Activated T-helper 1 cell treated with anti-CD3 and anti-CD28 coated beads, Interleukin-2, amount 50 U/mL, for 16 hours (primary cell): ENCODE measurements at places on chromosomes 16 and 17.

DNA sequence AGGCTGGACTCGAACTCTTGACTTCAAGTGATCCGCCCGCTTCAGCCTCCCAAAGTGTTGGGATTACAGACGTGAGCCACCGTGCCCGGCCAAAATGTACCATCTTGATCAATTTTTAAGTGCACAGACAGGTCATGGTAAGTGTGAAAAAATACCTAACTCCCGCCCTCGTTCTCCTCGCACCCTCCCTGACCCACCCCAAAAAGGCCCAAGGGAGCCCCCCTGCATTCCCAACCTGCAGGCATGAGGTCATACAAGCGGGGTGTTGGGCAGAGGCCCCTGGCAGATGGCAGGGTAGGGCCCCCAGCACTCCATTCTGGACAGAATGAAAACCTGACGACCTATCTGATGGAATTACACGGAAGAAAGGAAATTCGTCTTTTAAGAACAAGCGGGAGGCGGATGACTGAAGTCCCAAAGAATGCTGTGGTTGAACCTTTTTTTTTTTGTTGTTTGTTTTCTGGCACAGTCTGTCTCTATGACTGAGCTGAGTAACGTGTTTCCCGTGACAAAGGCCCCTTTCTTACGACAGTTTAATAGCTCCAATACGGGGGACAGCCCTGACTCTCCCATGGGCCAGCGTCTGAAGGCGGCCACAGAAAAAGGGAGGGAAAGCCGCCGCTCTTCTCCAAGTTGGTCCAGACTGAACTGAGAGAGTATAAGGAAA is 376.4 kb downstream of the SLC39A11 start:
- DNase-seq: no peak

DNA sequence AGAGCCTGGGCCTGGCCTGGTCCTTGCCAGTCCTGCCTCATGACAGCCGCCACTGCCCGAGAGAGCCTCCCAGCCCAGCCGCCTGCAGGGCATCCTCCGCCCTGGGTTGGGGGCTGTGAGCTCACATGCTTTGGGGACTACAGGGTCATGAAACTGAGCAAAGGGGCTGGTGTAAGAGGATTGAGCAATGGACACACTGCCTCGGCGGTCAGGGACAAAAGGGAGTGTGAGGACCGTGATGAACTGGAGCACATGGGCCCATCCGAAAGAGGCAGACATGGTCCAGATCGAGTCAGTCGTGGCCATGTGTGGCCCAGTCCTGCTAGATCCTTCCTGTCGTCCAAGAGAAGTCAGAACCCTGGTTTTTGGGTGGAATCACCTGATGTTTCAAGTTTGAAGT is 52.3 kb downstream of the GSG1L start:
- DNase-seq: no peak

- DNase-seq: no peak
These were observed 8.4 kb upstream of the MEOX1 start for GRCh38 chr17:43669971-43670644.

DNA sequence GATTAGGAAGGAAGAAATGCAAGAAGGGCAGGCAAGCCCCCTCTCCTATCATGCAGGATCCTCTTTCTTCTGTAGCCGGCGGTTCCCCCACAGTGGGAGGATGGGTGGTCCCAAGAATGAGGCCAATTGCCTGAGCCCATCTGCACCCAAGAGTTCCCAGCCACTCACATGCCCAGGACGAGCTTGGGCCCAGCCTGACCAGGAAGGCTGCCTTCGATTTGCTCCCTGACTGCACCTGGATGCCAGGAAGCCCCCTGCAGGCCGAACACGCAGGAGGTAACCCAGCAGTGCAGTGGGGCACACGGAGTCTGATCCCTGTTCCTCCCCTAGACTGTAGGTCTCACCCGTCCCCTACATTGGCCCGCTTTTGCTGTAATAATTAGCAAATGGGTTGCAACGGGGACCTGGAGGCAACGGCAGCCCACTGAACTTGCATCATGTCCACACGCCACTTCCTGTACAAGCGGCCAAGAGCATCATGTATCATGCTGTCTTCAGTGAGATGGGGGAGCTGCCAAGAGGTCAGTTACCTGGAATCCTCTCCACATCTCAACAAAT is 67.5 kb downstream of the AMFR start:
- no peak for DNase-seq

- DNase-seq: no peak
These were observed 19.7 kb downstream of the GOSR2 start for GRCh38 chr17:46942441-46943217.

DNA sequence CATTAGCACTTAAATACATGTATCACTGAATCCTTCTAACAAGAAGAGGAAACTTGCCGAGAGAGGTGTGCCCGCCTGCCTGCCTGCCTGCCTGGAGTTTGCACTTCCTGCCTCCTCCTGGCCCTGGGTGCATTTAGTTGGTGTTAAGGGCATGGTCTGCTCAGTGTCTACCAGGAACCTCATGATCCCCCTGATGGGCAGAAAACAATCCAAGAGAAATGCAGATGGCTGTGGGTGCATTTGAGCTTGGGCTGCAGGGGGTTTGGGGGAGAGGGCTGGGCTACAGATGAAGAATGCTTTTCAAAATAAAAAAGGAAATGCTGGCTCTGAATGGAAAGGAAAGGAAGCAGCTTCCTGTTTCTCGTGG is 10.1 kb downstream of the KSR1 start:
- DNase-seq: no peak

GRCh38 chr16:86088816-86089215 is 189.9 kb downstream of the IRF8 start:
- no peak for DNase-seq

DNA sequence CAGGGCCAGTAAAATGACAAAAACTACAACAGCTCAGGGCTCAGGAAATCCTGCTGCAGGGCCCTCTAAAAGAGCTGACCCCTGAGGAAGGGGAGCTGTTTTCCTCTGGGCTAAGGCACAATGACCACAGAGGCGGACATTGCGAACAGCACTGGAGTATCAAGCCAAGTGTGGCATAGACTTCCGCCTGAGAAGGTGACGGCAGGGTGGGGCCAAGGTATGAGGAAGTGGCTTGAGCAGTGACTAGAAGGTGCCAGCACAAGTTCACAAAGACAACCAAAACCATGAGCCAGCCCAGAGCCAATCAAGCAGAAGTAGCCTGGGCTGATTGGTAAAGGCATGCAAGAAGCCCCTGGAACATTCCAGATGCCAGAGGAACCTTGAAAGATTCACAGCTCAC is 13.9 kb downstream of the ERN2 start:
- no peak for DNase-seq

DNA sequence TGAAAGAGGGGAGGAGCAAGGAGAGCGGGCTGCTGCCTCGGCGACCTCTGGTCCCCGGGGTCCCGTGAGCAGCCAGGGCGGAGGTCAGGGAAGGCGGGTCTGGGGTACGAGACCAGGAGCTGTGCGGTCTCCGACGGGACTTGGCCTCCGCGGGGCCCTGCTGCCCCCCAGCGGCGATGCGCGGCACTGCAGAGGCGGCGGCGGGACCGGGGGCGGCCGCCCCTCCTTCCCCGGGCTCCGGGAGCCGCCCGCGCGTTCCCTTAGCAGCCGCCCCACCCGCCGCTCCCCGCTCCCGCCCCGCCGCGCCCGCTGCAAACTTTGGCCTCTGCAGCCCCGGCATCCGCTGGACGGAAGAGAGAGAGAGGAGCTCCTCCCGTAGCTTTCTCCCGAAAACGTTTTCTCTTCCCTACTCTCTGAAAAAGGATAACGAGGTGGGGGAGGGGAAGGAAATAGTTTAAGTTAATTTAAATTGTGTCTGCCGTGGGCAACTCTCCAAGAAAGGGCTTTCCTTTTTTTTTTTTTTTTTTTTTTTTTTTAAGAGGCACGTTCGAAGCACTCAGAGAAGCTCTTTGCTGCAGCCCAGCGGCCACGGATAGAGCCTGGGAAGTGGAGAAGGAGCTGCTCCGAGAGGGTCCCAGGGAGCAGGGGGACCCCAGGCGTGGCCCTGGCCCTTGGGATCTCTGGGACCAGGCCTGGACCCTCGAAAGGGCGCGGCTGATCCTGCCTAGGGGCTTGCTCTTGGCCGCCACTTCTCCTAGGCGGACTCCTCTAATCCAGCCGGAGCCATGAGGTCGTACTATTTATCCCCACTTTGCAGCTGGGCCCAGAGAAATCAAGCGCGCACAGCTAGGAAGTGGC is 43.2 kb downstream of the C16orf82 start:
- DNase-seq: peak; percentile 61

DNA sequence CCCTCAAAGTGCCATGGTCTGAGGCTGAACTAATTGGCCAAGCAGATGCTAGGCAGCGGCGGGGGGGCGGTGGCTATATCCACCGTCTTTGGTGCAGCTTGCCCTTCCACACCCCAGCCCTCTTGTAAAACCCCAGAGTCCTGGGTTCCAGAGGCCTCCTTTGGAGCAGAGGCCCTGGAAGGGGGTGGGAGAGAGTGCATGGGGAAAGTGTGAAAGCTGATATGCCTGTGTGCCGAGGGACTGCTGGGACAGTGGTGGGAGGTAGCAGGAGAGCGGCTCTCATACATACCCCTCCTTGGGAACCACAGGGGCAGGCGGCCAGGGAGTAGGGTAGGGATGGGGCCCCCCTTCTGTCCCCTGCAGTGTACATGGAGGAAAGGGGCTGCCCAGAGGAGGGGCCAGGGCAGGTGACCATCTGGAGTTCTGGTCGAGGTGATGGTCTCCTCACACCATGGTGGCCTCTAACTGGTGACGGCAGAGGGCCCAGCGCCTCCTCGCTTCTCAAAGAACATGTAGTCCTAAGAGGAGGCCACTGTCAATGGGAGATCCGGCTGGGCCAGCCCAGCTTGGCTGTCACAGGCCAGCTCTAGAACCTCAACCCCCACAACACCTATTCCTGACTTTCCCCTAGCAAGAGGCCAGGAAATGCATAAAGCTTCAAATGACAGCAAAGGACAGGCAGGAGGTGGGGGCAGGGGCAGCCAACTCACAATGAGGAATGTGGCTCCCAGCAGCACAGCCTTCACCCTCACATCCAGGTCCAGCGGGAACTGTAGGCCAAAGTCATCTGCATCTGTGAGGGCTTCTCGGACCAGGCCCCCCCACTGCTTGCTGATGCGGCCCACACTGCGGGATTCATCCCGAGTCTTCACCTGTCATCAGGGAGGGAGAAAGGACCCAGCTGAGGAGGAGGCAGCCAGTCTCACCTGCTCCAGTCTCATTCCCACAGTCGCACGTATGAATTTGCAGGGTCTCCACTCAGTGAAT is 4.1 kb downstream of the PLSCR3 start:
- no peak for DNase-seq

DNA sequence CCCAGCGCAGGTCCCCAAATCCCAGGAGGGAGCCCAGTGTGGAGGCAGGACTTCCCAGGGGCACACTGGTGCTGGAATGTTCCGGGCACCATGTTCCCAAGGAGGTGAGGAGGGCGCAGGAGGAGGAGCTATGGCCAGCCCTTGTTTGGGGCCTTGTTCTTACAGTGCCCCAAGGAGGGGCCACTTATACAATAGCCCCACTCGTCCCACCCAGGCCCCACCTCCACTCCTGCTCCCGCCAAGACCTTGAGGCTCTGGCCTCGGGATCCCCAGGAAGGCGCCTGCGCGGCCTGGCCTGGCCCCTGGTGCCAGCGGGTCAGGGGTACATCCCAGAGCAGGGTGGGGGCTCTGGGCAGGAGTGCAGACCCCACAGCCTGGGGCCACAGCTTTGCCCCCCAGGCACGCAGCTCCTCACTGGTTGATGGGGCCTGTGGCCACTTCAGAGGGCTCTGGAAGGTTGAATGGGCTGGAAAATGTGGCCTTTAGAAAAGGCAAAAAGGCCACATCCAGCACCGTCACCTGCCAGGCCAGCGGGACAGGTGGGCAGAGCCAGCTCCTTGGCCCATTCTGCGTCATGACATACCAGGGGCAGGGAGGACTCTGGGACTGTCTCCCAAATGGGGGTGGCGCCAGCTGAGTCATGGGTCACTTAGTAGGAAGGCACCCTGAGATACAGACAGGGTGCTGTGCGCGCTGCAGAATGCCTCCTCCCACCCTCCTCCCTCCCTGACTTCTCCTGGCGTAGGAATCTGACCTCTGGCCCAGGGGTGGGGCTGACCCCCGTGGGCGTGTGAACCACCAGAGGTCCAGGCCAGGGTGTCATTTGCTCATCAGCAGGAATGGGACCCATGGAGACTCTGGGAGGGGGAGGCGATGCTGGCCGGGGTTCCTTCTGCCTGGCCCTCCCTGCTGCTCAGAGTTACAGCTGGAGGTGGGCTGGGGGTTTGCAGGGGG is 32.3 kb upstream of the PVALEF start:
- DNase-seq: no peak

DNA sequence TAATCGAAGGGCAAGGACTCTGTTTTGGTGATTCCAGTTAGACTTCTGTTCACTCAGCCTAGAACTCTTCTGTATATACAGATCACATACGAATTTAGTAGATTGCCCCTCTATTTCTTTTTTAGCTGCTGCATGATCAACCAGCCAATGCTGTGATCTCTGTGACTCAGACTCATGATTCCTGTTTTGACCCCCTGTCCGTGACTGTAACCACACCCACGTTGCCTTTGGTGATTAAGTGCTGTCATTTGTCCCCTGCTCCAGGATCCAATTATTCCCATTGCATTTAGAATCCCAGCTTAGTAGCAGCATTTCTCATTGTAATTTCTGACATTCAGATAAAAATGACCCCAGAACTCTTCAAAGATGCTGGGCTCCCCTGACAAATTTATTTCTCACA is 545.7 kb downstream of the NPIPA7 start:
- no peak for DNase-seq

DNA sequence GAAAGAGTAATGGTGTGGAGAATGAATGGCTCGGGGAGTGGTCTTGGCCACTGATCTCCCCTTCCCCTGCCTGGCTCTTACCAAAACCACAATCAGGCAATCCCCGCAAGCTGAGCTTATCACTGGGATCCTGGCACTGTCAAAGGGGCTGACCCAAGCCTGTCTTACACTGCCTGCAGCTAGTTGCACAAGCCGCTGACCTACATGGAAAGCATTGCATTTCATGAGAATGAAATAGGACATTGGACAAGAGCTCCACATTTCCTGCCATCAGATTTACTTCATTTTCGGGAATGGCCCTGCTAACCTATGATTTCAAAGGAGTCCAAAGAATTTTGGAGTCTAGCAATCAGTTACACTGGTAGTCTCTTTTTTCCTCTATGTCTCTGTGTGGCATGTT is 146.4 kb downstream of the PCTP start:
- DNase-seq: no peak

DNA sequence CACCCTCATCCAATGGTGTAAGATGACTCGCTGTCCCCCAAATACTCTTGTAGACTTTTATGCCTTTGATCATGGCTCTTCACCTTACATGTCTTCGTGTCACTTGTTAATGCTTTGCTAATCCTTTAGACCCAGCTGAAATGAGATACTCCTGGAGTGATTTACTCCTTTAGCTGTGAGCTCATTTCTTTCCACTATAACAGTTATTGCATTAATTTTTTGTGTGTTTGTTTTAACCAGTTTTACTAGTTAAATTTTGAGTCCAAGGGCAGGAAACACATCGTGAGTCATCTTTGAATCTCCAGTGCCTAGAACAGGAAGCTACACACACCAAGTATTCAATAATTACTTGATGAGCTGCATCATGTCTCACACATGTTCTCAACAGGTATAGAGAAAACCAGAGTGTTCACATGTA is 6.5 kb upstream of the CTCF start:
- DNase-seq: no peak

GRCh38 chr16:4110680-4111079 is 5.6 kb downstream of the ADCY9 start:
- no peak for DNase-seq
